NCI-H460 (cell line): ENCODE measurements at places on chromosomes 7 and 10. TPM values are rescaled to one million over a fixed set of nuclear protein-coding genes. Genes with fewer than 3 reads are reported as not detected.

Gene PAXIP1
- total RNA-seq: 11.6 and 13.8 TPM in 2 replicates

Gene ZNF212
- 4.5 and 5.5 TPM in 2 replicates for total RNA-seq

Gene HILPDA
- 16.1 and 21.6 TPM in 2 replicates for total RNA-seq

Gene GBX1
- not detected in 2 replicates for total RNA-seq

Gene CADPS2
- total RNA-seq: 17.2 and 18.0 TPM in 2 replicates

Gene OR6V1
- total RNA-seq: not detected in 2 replicates

Gene SEMA3C
- 8.2 and 9.2 TPM in 2 replicates for total RNA-seq

Gene FBXO24
- 0.69 and 1.3 TPM in 2 replicates for total RNA-seq

Gene ANAPC16
- 170 and 182 TPM in 2 replicates for total RNA-seq

Gene POU6F2
- total RNA-seq: not detected in 2 replicates

Gene SLC35B4
- 20.0 and 20.4 TPM in 2 replicates for total RNA-seq

Gene SP8
- 0.06 TPM in 1 of 2 replicates, not detected in the other for total RNA-seq

Gene KCNMA1
- total RNA-seq: 0.52 and 0.54 TPM in 2 replicates

Gene PRKAG2
- 18.9 and 22.1 TPM in 2 replicates for total RNA-seq

Gene GPR26
- total RNA-seq: not detected in 2 replicates

Gene HHEX
- 21.6 and 23.5 TPM in 2 replicates for total RNA-seq

Gene CDK14
- total RNA-seq: 0.94 and 1.2 TPM in 2 replicates

Gene TLX1
- total RNA-seq: not detected in 2 replicates

Gene PPP1R3C
- total RNA-seq: 160 and 177 TPM in 2 replicates

Gene CYP2C8
- not detected in 2 replicates for total RNA-seq

Gene EBLN1
- total RNA-seq: not detected in 2 replicates

Gene MYPN
- total RNA-seq: 5.4 and 6.2 TPM in 2 replicates

Gene SPDYE6
- total RNA-seq: not detected in 2 replicates

Gene CYP3A7
- not detected in 2 replicates for total RNA-seq

Gene FAM180A
- not detected in 2 replicates for total RNA-seq

Gene HOXA11
- total RNA-seq: 6.7 and 7.1 TPM in 2 replicates

Gene ATOH7
- total RNA-seq: 0.20 TPM in 1 of 2 replicates, not detected in the other

Gene OR6B1
- total RNA-seq: not detected in 2 replicates

Gene ETV1
- total RNA-seq: 68.8 and 81.6 TPM in 2 replicates

Gene TCF7L2
- total RNA-seq: 9.7 and 11.1 TPM in 2 replicates

Gene HEPACAM2
- total RNA-seq: not detected in 2 replicates

Gene CALHM3
- total RNA-seq: not detected in 2 replicates

Gene FKBP6
- 0.17 TPM in 1 of 2 replicates, not detected in the other for total RNA-seq

Gene REEP3
- total RNA-seq: 31.8 and 33.0 TPM in 2 replicates

Gene PSD
- 0.29 and 0.32 TPM in 2 replicates for total RNA-seq

Gene CLEC2L
- not detected in 2 replicates for total RNA-seq

Gene RBP4
- not detected in 2 replicates for total RNA-seq

Gene DCLRE1A
- total RNA-seq: 22.3 and 23.5 TPM in 2 replicates

Gene SYCE1
- total RNA-seq: not detected in 2 replicates
